ENCODE measurements at places on chromosomes 16 and 17.
A peak's percentile ranks its signal among the peaks of the same experiment; 100 is the strongest.

DNA sequence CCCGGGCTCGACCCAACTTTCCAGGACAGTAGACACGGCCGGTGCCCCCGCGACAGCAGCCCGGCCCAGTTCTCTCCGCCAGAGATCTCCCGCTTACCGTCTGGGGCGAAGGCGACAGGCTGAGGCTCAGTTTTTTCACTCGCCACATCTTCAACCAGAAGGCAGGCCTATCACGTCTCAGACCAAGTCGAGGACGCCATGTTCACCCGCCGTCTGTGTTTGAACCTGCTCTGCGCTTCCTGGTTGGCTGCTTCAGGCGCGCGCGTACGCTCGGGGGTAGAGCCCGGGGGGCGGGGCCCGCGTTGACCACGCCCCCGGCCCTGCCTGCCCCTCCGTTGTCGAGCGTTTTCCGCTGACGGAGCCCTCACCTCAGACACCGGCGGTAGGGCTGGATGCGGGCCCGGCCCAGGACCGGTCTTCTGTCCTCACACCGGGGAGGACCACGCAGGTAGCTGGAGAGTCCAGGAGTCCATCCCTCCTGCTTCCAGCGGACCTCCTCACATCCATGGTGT, at the start of gene SPAG5:
Gene SPAG5 (minus strand): TSS at position 227 of the 512 bp plus-strand sequence. CDS start 79 bp downstream, at position 148.
- DNase-seq, result peak; percentile 94

DNA sequence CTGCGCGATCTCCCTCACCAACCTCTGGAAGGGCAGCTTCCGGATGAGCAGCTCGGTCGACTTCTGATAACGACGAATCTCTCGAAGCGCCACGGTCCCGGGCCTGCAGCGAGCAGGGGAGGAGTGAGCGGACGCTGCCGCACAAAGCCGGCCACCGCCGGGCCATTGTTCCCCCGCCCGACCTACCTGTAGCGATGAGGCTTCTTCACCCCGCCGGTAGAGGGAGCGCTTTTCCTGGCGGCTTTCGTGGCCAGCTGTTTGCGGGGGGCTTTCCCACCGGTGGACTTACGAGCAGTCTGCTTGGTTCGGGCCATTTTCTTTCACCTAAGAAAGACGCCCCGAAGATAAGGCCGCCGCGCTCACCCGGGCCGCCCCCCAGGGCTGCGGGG, 5.8 kb upstream of the UNK start:
- peak; percentile 76 for DNase-seq

DNA sequence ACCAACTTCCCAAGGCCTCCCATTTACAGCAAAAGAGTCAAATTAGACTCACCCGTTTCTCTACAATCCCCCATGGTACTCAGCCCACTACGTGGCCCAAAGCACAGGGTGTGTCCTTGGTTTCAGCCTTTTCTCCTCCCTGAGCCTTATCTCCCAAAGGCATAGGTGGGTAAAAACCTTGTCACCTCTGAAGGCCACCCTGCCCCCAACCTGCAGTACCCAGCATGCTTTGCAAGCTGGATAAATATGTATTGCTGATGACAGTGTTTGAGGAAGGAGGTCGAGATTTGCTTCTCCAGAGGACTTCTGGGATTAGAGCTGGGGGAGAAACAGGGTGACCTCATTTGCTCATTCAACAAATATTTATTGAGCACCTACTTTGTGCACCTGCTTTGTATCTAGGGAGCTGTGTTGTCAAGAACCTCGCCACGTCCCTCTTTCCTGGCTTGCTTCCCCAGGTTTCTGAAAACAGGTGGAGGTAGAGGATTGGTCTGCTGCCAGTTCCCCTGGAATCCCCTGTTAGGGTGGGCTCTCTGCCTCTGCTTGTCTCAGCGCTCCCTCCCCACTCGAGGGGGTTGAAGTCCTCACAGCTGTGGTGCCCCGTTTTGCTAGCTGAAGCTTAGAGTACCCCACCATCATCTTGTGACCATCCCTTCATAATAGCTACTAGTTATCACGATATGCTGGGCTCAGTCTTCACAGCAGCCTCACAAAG, 3.0 kb downstream of the LASP1 start:
- DNase-seq, result no peak

DNA sequence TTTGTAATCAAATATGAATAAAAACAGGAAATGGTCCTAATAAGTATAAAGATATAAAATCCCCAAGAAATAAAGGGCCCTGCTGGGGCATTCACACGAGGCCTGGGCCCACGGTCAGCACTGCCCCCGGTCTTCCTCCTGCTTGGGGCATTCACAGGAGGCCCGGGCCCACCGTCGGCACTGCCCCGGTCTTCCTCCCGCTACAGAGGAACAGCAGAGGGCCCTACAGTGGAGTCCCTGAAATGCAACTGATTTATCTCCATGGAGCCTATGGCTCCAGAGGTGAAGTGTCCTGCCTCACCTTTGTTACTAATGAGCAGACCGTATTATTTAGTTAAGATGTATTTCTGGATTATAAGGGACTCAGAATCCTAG, 46.5 kb downstream of the MAP1LC3B start:
- no peak for DNase-seq

DNA sequence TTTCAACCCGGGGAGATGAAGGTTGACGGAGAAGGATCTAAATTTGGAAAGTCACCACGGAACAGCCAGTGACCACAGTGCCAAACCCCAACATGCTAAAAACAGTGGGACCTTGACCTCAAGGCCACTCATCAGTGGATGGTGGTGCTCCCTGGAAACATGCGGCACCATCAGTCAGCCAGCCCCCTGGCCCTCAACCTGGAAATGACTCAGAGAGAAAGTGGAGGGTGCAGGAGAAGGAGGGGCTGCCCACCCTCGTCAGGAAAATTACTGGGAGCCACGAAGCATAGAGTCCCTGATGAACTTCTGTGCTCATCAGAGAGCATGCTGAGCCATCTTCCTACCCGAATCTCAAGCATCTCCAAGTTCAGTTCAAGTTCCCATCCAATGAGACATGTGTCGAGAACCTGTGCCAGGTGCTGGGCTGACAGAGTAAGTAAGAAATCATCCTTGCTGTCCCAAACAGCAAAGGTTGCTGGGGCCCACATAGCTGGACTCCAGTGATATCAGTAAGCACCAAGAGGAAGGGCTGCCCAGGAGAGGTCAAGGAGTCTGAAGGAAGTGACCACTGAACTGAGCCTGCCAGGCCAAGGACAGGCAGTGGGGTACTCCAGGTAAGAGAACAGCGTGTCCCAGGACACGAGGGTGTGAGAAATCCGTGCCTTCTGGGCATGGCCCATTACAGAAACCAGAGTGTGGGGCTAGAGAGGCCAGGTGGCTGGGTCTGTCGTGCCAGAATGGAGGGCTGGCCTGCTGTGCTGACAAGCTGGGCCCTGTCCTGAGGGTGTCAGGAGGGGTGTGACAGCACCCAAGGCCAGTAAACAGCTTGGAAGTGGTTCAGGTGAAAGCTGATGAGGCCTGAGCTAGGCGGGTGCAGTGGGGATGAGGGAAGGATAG, 5.2 kb downstream of the PECAM1 start:
- DNase-seq, result peak; percentile 32

GRCh38 chr16:53912155-53912554, 208.2 kb downstream of the FTO start:
- DNase-seq, result peak; percentile 11

GRCh38 chr17:77033892-77034404, 106.8 kb upstream of the SEC14L1 start:
- DNase-seq, result no peak

GRCh38 chr16:3607634-3608033, 3.8 kb downstream of the SLX4 start:
- no peak for DNase-seq

- DNase-seq, result no peak
These were observed 5.0 kb downstream of the MFSD11 start for GRCh38 chr17:76742958-76743357.

GRCh38 chr16:728890-729744, 2.2 kb downstream of the HAGHL start:
- no peak for DNase-seq

- DNase-seq, result no peak
These were observed 127.5 kb upstream of the CRHR1 start for GRCh38 chr17:45656527-45657181.

GRCh38 chr16:73049091-73049490, 1.2 kb upstream of the ZFHX3 start:
- DNase-seq, result no peak

DNA sequence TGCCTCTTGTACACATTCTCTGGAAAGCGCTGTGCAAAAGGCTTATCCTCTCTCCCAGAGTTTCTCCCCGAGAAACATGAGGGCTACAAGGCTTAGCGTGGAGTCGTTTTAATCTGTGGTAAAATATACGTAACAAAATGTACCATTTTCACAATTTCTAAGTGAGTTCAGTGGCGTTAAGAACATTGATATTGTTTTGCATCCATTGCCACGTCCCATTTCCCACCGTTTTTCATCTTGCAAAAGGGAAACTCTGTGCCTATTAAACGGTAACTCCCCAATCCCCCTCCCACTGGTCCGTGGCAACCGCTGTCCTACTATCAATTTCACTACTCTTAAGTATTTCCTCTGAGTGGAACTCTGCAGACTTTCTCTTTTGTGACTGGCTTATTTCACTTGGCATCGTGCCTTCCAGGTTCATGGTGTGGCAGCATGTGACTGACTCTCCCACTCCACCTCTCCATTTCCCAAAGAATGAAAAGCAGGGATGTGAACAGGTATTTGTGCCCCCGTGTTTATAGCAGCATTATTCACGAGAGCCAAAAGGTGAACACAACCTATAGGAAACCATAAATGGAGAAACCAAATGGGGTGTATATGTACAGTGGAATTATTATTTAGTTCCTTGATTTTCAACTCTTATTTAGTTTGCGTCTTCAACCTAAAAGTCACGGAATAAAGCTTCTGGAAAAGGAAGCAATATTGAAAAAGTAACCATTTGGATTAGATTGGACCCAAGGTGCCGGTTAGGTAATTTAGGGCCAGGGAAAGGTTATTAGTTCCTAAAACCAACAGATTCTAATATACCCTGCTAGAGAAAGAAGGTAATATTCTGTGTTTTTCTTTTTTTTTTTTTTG, 1.1 kb upstream of the USP32 start:
- DNase-seq, result peak; percentile 42

- no peak for DNase-seq
These were observed 110.7 kb upstream of the NOL11 start for GRCh38 chr17:67606896-67607604.

DNA sequence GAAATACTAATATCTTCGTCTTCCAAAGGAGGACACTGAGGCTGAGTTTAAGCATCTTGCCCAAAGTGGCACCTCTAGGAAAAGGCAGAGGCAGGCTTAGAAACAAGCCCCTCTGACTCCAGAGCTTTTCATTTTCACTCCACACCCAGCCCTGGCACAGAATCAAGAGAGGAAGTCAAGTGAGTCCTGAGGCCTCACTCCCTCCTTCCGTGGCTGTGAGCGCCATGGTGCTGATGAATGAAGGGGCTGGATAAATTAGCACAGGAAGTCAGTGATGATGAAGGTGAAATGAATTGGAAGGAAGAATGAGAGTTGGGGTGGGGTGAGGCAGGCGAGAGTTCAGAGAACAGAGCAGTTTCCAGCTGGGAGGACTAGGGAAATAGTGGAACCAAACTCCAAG, 179.3 kb downstream of the TMEM132E start:
- no peak for DNase-seq

GRCh38 chr16:8818504-8819270, 21.0 kb downstream of the PMM2 start:
- no peak for DNase-seq

GRCh38 chr17:48597778-48598631, 4.4 kb upstream of the HOXB5 start:
- peak; percentile 51 for DNase-seq

DNA sequence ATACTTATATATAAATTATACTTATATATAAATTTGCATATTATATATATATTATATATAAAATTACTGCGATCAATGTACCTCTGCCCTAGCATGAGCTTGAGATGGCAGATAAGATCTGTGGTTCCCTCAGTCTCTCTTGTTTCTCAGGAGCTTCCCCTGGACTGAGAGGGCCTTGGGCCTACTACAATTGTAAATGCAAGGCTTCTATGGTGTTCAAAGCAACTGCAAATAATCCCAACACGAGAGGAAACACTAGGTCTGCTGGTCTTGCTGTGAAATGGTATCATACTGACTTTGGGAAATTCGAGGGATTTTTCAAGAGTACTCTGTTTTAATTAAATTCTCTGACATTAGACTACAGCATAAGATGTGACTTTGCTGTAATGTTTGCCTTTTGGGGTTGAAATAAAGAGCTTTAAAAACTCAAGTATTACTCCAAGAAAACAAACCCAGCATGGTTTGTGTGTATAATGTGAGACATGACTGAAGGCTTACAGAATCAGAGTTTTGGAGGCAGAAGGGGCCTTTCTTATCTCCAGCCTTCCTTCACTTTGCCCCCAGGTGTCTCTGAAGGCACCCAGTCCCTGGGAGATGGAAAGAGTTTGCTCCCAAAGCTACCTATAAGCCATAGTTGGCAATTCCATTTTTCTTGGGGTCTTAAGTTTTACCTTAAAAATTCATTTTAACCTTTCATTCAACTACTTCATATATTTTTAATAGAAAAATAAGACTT, 24.2 kb downstream of the ACSM1 start:
- no peak for DNase-seq

DNA sequence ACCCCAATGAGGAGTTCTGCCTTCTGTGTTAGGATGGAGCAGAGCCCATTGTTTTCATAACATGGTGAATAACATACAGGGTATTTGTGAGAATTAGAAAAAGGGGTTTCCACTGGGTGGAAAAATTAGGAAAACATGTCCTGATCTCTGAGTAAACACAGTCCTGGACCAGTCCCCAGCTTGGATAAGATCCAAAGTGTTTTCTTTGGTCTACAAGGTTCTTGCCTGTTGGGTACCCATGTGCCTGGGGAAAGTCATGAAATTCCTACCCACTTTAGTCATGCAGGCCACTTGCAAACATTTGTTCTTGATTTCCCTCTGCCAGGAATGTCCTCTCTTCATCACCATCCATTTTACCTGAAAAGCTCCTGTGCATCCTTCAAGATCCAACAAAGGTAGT, 164.8 kb upstream of the DYNLRB2 start:
- DNase-seq, result no peak

- DNase-seq, result no peak
These were observed 21.2 kb upstream of the PIRT start for GRCh38 chr17:10859051-10859450.

- DNase-seq, result no peak
These were observed 107.8 kb downstream of the CYB561 start for GRCh38 chr17:63338272-63338671.

- no peak for DNase-seq
These were observed 26.6 kb upstream of the SKAP1 start for GRCh38 chr17:48456589-48456988.

- no peak for DNase-seq
These were observed 1.1 kb downstream of the SPECC1 start for GRCh38 chr17:20010099-20010863.

GRCh38 chr17:63973930-63974593, 1.3 kb upstream of the SCN4A start:
- no peak for DNase-seq

GRCh38 chr16:59586331-59586730, 852.2 kb upstream of the GOT2 start:
- no peak for DNase-seq

Data from stimulated activated CD4-positive, alpha-beta T cell treated with anti-CD3 and anti-CD28 coated beads, Interleukin-2, amount 100 ng/mL, for 24 hours (primary cell).